Stimulated activated CD8-positive, alpha-beta memory T cell treated with anti-CD3 and anti-CD28 coated beads, Interleukin-12 subunit alpha, Interleukin-12 subunit beta, amount 100 ng/mL, for 4 hours (primary cell): ENCODE measurements at places on chromosomes 7 and 10.

- DNase-seq: no peak
Measured at GRCh38 chr7:151079199-151079910, 1.3 kb downstream of the FASTK start.

DNA sequence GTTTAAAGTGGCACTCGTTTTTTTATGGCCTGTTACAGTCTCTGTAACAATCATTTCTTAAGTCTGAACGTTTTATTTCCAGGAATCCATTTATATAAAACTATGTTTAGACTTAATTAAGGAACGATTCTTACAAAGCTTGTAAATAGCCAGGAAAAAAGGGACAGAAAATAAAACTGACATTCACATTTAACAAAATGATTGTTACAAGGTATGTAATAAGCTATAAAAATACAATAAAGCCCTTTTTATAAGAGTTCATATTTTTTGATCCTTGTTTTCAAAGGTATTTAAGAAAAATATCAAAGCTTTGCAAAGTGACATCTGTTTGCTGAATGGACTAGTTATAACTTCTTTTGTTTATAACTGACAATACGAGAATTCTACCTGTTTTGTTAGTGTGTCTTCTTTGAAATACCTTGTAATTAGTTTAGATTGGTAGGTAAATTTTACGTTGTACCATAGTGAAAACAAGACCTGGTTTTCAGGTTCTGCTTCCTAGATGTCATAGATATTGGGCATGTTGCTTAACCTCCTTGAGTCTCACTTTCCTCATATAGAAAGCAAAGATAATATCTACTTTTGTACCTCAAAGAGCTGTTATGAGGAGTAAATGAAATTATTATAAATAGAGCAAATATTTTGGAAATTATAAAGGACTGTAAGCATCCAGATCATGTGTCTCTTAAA, 25.8 kb downstream of the BTRC start:
- no peak for DNase-seq

DNA sequence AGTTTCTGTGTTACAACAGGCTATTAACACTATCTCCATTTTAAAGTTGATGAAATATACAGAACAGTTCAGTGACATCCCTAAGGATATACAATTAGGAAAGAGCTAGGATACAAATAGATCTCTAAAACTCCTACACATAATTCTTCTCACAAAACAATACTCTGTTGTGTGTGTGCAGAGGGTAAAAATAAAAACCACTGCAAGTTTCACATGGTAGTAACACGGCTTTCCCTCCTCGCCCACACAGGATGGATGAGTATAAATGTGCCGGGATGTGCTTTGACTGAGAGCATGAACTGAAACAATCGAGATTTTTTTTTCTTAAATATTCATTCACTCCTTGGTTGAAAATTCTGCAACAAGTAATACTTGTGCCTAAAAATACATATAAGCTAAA, 131.5 kb upstream of the C1QL3 start:
- no peak for DNase-seq

DNA sequence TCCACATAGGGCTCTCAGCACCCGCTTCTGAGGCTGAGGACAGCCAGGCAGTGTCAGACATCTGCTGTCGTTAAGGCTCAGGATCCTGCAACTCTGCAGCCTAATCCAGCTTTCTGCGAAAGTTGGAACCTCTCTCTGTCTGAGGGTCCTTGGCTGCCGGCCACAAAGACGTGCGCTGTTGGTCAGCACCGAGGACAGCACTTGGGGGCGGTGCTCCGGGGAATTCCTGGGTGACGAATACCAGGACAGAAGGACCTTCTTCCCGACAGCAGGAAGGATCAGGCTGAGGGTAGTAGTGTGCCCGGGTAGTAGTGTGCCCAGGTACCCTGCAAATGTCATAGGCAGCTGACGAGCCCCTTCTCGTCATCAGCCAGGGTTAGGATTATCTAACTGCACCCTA, 16.0 kb upstream of the RASGEF1A start:
- DNase-seq: no peak

- no peak for DNase-seq
Measured at GRCh38 chr10:35377050-35377728, 40.9 kb downstream of the CCNY start.

- DNase-seq: no peak
Measured at GRCh38 chr7:95718577-95719410, 53.6 kb upstream of the DYNC1I1 start.

DNA sequence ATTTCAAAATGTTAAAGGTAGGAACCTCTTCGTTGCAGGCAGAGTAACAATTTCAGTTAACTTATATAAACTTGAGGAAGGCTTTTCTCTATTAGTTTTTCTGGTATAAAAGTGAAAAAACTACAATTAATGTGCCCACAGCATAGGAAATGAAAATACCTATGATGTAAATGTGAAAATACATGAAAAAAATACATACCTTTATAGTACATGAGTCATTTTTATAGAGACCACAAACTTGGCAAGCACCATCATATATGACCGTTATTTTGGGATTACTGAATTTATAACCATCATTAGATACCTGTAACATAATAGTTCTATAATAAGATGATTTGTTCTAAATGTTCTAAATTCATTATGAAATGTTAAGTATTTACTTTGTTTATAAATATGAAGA, 42.7 kb downstream of the VWDE start:
- no peak for DNase-seq

DNA sequence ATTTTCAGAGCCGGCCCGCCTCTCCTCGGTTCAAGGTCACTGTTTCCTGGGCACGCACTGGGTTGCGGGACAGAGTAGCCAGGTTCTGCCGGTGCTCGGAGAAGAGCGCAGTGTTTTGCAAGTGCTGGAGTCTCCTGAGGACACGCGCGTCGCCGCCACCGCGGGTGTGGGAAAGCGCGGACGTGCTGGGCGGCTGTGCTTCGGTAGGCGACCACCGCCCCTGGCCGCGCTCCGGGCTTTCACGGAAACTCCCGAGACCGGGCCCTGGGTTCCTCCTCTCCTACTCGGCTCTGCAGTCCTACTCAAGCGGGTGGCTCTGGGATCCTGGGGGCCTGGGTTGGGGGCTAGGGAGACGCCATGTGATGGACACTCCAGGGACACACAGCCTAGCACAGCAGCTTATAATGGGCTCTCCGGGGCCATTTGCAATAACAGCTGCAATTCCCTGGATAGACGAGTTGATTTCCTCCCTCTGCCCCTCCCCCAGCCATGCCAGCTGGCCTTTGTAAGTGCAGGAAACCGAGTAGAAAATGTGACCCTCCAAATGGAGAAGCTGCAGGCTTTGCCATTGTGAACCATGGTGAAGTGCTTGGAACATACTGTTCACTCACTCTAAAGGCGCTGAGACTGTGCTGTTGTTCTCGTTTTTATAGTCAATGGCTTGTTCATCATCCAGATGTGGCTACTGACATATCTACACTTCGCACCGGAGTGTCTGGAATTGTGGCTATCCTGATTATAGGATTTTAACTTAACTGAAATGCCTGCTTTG, 2.1 kb downstream of the FRAT1 start:
- DNase-seq: no peak

DNA sequence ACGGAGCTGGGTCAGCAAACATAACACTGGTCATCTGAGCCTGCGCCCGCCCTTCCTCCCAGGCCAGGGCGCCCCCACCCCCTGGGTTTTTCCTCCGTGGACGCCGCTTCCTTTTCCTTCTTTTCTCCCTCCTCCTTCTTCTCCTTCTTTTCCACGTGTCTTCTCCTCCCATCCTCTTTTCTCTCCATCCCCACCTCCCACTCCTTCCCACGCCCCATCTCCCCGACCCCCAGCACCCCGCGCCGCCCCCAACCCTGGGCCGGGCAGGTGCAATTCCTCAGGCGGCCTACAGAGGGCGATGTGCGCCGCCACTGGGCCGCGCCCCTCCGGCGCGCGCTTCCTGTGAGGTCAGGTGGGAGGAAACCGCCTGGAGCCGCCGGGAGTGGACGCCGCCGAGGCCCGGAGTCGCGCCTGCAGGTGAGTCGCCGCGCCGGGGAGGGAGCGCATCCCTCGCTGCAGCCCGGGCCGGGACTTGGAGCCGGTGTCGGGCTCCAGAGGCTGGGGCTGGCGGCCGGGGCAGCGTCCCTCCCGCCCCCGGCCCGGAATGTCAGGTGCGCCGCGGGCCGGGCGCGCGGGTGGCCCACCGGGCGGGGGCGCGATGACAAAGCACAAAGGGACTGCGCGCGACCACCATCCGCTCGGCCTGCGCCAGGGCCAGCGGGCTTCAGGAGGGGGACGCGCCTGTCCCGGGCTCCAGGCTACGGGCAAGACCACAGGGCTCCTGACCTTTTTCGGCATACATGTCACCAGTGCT, at the start of gene FAM241B:
Gene FAM241B, plus strand, starts transcription at position 351 of the 754 bp plus-strand sequence. CDS start 1,497 bp downstream, outside the sequence.
- peak; percentile 45 for DNase-seq
